ENCODE measurements at places on chromosomes 12 and 14.

GRCh38 chr14:64508215-64508776 lies 3.7 kb downstream of the ZBTB1 start:
- DNase-seq = no peak

DNA sequence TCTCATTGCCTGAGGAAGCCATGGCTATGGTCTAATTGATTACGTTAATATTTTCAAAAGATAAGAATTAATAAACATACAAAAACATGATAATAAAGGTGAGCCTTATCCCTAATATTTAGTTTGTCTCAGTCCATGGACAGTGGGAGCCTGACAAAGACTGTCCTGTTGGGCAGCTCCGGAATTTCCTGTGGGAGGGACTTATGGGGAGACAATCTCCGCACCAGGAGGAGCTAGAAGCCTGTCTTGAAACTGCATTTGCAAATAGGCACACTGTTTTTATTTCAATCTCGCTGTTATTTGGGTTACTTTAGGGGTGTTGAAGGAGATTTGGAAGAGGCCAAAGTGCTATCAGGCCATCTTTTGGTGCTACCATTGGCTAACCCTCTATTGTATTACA lies 50.8 kb upstream of the ZDHHC17 start:
- no peak for DNase-seq

GRCh38 chr12:116672842-116673516 lies 64.9 kb downstream of the SPRING1 start:
- no peak for DNase-seq

DNA sequence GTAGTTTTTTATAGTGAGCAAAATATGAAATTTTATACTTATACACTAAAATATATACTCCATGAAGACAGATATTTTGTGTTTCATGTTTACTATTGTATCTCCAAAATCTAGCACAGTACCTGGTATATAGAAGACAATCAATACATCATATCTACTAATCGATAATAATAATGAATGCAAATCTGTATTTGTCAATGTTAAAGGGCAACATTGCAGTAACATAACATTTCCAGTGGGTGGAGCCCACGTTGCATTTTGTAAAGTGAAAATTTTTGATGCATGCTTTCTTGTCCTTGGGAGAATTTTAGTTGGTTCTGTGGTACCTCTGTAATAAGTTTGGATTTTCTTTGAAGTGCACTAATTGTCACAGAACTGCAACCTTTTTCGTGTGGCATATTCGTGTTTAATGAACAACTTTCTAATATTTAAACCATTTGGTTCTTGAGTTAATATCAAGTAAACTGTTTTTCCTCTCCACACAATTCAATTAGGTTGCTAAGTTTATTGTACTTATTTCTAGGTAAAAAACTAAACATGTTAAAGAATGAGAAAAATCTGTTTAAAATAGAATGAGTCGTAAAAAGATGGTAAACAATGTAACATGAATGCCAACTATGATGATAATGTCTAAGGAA lies 47.4 kb downstream of the AVPR1A start:
- DNase-seq = no peak

DNA sequence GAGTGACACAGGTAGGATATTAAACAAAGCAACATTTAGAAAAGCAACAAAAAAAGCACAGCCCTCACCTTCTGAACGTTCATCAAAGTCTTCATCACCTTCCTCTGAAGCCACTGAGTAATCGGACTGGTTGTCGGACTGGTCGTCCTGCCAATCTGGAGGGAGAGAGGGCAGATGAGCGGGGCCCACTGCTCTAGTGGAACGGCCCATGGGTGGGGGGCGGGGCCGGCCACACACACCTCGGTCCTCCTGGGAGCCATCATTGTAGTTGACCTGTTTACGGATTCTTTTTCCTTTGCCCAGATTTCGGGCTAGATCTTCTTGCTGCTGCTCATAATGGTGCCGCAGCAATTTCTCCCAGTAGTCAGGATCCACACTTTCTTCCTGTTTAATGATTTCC lies 14.9 kb upstream of the NOP2 start:
- DNase-seq = no peak

All from activated T-cell treated with anti-CD3 and anti-CD28 coated beads for 24 hours (primary cell).